ENCODE measurements at places on chromosomes 4 and X.

GRCh38 chr4:15341733-15342300, 86.0 kb upstream of the C1QTNF7 start:
- DNase-seq: no peak

- no peak for DNase-seq
Measured at GRCh38 chrX:1587161-1587560, 4.2 kb upstream of the AKAP17A start.

- peak; percentile 16 for DNase-seq
Measured at GRCh38 chrX:154751203-154751668, 359 bp upstream of the GAB3 start.

DNA sequence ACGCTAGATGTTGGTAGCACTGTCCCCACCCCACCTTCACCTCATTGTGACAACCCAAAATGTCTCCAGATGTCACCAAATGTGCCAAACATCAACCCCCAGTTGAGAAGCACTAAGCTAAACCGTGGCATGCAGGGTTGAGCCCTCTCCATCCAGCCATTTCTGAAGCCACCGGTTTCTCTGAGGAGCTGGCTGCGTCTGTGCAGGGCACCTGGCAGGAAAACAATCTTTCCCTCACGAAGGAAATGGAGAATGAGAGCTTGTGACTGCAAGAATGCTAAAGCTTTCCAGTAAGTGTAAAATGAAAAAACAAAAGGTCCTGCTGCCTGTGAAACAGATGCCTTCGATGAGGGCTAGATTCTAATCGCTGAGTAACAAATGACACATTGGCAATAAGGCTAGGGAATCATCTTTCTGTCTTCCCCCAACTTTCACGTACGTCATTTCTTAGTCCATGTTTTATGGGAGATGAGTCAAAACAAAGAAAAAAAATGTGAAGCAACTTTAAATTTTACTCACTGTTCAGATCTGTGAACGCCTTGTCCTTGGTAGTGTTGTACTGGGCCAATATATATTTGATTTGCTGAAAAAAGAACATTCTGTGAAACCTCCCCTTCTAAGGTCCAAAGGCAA, 59.9 kb downstream of the PROM1 start:
- DNase-seq: no peak

DNA sequence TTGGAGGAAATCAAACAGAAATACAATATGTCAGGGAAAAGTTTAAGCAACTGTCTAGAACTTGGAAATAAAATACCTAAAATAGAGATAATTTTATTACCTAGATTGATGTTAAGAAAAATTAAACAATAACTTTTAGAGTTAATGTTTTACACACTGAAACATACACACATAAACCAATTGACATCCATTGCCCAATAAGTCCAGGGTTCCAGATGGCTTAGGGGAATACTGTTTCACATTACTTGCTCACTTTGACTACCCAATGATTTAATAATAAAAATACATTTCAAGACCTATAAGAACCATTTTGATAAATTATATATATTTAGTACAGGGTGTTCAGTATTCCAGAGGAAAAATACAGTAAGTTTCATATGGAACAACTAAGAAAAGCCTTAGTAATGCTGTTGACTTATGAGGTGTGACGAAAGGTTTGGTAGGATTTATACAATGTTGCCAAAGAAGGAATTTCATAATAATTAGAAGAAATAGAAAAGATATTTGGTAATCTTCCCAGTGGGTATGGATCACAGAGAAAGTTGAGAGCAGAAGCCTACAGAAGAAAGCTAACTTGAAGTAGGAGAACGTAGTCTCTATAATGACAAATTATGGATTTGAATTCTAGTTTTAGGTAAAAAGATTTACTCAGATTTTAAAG, 23.0 kb upstream of the UGT2B4 start:
- no peak for DNase-seq

GRCh38 chr4:116066711-116067245, 953.4 kb upstream of the NDST4 start:
- no peak for DNase-seq

DNA sequence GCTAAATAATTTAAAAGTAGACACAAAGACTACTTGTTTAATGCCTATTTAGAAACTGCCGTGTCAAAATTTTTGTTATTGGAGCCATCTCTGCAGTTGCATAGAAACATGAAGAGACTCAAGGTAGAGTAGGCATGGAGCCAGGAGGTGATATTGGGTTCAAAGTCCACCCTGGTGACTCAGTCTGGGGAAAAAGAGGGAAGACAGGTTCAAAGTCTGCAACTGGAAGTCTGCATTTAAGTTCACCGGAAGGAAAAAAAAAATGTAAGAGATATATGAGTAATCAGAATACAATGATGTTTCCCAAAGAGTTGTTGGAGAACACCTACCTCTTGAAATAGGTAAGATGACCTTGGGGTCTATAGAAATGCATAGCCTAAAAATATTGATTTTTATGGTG, 67.4 kb upstream of the QRFPR start:
- no peak for DNase-seq

DNA sequence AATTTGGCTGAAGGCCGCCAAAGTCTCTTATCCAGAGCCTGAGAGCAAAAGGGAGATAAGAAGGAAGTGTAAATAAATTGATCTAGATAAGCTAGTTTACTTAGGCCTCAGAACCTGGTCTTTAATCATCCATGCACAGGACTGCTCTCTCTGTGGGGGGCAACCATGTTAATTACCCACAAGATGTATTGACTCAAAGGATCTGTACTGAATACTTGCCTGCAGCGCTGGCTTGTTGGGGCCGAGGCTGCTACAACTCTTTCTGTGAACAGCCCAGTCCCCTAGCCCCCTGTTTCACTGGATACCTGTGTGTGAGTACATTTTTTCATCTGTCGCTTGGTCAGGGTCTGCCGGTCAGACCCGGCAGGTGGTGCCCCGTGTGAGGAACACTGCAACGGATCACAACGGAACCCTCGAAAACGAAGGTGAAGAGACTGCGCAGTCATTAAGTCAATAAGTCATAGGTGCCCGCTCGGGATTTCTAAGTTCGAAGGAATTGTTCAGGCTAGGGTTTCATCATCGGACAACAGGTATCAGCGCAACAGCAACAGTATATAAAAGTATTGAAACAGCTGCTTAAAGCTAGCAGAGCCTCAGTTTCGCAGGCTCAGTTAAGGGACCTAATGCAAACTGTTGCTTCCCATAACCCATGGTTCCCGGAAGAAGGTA, 8.3 kb downstream of the MAGEA11 start:
- DNase-seq: no peak

DNA sequence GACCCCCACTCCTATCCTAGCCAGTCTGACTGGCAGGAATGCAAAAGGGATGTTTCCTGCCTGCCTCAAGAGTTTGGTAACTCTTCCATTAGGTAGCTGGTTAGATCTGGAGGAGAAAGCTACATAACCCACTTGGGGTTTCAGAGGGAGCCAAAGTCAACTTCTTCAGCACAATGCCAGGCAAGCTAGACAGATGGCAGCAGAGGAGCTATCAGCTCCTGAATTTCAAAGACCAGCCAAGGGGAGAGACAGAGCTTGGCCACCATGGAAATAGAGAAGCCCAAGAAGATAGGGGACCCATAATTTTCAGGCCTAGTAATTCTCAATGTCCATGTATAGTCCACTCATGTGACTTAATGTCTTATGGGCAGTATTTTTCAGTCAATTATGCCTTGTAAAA, 56.4 kb downstream of the PGRMC1 start:
- DNase-seq: no peak

DNA sequence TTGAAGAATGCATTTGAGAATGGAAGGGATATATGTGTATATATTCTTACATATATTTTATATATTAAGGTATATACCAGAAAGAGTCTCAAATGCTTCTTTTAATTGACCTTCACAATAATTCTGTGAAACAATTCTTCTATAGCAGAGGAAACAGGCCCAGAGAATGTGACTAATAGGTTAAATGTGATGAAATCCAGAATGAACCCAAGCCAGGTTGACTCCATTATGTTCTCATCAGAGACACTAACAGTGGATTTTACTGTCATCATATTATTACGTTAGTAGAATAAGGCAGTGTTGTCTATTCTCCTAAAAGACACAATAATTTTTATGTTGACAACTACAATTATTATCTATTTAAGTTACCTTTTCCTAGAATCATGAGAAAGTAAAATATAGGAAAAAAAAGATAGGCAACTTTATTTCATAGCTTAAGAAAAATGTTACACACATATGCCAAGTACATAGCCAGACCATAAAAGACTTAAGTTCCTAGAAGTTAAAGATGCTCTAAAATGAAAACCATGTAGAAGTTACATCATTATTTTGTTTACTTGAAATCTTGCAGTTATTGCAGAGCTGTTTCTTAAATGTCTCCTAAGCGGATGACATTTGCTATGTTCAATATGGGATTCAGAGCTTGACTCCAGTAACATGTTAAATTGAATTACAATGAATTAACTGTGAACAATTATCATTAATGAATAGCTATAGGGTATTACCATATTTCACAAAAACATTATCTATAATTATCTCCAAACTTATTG, 56.2 kb upstream of the ANKRD50 start:
- DNase-seq: no peak

DNA sequence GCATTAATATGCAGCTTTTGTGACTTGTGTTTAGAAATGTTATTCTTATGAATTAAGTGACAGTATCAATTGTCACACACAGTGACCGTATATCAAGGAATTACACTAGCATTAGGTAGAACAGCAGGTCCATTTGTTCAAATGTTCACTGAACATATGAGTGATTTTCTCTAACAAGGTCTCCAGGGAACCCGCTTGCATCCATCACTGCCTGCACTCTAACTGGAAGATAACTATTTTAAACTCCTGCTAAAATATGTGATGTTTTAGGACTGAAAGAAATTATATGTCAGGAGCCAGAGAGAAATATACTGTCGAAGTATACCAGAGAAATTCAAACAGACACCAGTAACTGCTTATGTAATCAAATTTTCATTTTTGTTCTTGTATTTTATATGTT, 1395.7 kb downstream of the PCDH18 start:
- no peak for DNase-seq

DNA sequence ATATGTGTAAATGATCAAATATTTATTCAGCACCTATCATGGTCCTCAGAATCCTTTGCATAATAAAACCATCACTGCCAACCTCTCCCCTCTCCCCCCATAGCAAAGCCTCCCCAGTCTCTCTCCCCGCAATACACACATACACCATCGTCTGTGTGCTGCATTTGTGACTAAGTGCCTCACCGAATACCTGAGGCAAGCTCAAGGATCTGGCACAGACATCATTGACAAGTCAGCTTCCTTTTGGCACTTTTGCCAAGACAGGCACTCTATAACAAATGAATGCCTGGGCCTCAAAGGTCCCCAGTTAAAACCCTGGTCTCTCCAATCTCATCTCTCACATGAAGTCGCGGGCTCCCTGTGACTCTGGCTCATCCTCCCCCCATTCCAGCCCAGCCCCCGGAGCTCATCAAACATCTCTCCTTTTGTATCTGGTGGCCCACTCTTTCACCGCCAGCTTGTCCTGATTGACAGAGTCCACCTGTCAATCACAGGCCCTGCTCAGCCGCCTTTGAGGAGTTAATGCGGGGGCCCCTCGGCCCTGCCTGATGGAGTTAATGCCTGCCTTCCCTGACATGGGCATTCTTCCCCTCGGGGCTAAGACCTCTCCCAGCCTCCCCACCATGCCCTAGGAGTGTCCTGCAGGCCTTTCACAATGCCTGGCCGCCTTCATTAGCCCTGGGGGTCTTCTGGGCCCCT, 135.8 kb upstream of the ATP6AP2 start:
- no peak for DNase-seq

DNA sequence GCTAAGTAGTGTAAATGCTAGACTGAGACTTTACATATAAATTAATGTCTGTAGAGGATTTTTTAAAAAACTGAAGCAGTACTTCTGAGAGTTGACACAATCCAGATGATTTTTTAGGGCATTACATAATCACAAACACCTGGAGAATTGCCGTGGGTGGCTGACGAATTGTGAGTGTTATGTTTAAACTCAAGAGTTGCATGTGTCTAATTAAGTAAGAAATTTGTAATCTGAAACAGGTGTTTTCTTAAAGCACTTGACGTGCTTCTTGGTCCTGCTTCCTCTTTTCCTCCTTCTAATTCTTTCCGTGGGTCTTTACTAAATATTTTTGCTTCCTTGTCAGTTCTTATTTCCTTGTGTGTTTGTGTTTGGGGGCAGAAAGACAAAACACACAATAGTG, 27.8 kb downstream of the PIR start:
- DNase-seq: no peak

GRCh38 chr4:46432923-46433322, 43.0 kb upstream of the GABRA2 start:
- DNase-seq: no peak

DNA sequence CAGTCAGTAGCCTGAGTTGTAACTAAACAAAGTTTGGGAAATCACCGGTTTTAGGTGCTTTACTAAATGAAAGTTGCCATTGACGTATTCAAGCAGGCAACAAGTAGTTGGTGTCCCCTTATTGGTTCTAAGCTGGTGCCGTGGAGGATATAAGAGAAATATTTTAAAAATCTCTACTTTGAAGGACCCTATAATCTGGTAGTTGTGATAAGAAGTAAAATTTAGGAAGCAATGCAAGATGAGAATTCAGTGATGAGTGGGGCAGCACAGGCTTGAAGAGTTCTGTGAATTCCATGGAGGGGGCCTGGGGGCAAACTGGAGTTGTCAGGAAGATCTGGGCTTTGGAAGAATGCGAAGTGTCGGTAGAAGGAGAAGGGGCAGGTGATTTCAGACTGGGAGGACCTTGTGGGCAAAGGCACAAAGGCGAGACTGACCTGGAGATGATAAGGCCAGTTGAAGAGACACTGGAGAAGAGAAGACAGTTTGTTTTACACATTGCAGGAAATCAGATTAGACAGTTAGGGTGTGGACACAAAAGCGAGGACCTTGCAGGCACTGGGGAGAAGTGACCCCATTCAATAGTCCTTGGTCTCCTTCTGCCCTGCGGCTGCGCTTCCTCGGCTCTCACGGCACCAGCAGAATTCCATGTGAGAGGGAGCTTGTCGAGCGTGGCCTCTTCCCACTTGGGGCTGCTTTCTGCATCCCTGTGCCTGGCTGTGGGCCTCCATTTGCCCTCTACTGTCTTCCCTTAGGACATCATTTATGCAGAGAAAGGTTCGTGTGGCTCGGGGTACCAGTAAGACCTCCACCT, 1.3 kb downstream of the RHOH start:
- peak; percentile 84 for DNase-seq

GRCh38 chr4:2497931-2498330, 29.0 kb downstream of the RNF4 start:
- DNase-seq: no peak

DNA sequence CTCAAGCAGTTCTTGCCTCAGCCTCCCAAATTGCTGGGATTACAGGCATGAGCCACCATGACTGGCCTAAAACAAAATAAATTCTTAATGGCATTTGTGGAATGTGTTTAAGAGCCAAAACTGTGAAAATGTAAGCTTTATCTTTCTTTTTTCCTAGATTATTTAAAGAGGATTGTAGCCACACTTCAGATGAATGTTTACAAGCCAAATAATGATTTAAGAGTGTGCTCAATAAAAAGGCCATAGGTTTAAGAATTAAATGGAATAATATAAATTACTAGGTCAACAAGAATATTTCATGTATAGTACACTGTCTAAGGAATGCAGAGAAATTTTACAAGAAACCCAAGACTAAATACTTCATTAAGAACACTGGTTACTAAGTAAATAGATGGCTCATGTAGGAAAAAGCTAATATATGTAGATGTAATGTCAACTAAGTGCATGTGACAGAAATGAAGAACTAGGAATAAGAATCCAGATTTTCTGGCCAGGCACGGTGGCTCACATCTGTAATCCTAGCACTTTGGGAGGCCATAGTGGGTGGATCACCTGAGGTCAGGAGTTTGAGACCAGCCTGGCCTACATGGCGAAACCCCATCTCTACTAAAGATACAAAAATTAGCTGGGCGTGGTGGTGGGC, 21.3 kb upstream of the UGDH start:
- no peak for DNase-seq

GRCh38 chr4:93396272-93396671, 432.3 kb upstream of the ATOH1 start:
- no peak for DNase-seq

Measured in central memory CD4-positive, alpha-beta T cell (primary cell).